ENCODE measurements at places on chromosomes 3 and 15.

GRCh38 chr15:82307714-82308081 is 41.6 kb downstream of the GOLGA6L10 start:
- no peak for DNase-seq

DNA sequence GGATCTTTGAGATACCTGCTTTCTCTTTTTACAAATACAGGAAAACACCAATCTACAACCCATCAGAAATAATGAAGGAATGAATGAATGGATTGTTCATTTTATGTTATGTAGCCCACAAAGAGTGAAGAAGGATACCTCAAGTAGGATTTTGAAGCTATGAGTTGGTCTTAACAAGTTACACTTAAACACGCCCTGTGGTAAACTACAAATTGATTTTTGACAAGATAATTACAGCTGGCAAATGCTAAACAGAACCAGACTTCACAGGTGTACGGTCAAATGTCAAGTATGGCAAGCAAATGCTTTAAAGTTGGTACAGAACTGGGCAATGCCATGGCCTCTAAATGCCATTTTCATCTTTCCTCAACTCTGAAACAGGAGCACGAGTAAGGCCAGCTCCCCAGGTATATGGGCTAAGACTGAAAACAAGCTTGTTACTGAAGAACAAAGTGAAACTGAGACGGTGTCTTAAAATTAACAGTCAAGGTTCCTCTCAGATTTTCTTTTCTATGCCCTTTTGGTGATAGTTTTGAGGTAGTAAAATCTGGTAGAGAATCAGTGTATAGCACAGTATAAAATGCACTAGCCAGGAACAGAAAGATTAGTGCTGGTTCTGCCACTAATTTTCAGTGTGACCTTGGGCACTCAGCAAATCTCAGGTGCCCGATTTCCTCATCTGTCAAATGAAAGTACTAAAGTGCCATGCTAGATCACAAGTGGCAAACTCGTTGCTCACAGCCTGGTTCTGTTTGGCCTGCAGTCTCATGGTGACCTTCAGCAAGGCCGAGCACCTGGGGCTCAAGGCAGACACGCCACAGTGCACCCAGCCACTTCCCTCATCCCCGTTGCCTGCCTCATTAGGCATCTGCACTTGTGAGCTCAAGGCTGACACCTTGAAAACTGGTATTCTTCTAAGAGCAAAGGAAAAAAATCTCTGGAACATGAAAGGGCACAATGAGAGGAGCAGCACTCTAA is 9.5 kb downstream of the RUVBL1 start:
- no peak for DNase-seq

DNA sequence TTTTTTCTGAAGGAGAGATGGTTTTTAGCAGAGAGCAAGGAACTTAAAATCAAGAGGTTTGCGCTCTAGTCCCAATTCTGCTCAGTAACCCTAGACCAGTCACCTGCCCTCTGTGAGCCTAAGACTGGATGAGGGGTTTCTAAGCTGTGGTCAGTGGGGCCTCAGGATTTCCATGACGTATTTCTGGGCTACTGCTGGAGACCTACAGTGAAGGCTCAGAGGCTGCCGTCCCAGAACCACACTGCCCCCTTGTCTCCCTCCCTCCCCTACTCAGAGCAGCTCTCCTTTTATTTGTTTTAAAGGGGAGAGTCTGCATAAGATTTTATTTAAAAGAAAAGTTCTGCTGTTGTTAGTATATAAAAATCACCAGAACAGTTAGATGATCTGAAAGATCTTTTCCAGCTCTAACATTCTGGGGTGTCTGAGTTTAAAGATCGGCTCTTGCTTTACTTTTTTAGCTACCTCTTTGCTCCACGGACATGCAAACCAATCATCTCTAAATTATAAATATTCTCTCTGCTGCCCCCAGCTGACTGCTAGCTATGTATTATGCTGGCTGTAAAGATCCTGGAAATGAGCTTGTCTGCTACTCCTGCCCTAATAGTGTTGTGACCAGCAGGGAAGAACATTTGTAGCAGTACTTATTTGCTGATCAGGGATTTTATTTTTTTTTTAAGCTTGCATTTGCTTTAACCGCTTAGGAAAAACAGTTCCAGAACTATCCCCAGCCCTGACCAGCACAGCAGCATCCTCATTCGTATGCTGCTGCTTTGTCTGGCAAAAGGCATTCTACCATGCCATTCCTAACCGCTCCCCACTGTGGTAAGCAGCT is 28.6 kb upstream of the NDUFB4 start:
- DNase-seq: no peak

GRCh38 chr15:27358751-27359434 is 387.9 kb downstream of the GABRG3 start:
- DNase-seq: no peak

- no peak for DNase-seq
These were observed 16.9 kb upstream of the RYR3 start for GRCh38 chr15:33293713-33294334.

DNA sequence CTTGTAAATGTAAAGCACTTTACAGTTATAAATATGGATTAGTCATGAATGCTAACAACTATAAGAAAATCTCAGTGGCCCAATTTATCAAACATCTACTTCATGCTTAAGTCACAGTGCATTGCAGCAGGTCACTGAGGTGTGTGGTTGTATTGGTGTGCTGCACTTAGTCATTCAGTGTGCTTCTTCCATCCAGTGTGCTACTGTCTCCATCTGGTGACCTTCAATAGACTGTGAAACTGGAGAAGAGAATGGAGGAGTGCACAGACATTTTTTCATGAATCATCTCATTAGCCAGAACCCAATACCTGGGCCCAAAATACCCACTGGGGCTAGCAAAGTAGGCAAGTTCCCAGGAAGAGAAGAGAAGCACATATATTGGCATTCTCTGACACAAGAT is 199.6 kb downstream of the SHOX2 start:
- DNase-seq: peak; percentile 8

DNA sequence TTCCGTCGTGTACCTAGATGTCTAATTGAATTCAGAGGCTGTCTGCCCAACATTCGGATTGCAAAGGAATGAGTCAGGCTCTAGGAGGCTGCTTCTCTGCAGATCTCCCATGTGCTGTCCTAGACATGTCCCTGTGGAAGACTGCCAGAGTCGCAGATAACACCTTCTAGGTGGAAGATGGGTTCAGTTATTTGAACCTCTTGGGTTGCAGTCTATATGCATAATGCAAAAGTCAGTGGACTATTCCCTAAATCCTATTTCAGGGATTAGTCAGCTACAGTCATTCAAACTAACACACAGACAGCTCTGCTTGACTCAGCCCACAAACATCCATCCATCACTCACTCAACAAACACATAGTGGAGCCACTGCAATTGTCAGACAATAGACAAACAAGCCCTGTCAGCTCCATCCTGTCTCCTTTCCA is 300.0 kb upstream of the CTNNB1 start:
- DNase-seq: no peak

- no peak for DNase-seq
These were observed 10.6 kb upstream of the SEMA7A start for GRCh38 chr15:74444106-74445062.
